GM12878 (cell line): ENCODE measurements at places on chromosomes 4 and X. TPM values are rescaled to one million over a fixed set of nuclear protein-coding genes. Genes with fewer than 3 reads are reported as not detected.

GRCh38 chr4:153806073-153806472 lies 17.2 kb upstream of the SFRP2 start:
- no peak overlapping the region for H3K4me3 ChIP-seq
- H3K36me3 ChIP-seq = no peaks in the 10 kb centered on the region
- no peaks in the 10 kb centered on the region for H3K4me1 ChIP-seq
- H3K27ac ChIP-seq = no peak overlapping the region

PHKA1 gene
- total RNA-seq = 0.08 and 0.15 TPM in 2 replicates

DNA sequence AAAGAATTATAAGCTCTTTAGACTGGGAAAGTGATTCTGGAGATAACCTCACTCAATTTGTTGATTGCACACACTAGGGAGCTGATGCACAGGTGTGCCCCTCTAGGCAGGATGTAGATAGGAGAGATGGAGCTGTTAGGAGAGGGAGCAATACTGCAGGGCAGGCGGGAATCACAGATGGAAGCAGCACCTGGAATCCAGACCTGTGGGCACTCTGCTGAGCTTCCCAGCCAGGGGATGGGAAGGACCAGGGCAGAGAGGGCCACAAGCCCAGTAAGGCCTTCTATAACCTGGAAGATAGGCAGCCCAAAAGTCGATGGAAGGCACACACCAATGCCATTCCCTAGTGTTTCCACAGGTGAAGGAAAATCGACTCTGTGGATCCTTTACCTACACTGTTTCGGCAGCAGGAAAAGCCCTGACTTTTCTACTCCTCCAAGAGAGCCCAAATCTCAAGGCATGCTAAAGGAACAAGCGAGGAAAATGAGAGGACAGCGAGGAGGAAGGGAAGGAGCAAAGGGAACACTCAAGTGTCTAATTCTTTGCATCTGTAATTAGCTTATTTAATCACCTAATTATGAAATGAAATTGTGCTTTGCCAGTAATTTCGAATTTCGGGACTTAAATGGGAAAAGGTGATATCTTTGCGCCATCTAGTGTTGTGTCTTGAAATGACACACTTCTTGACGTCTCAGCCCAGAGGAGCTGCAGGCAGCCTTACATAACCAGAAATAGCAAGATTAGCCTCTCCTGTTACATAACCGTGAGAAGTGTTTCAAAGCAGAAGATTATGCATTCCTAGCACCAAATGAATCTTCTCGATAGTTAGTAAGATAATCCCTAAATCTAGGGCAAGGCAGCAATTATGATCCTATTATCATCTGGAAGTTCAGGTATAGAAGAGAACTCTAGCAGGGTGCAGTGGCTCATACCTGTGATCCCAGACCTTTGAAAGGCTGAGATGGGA lies 31.0 kb upstream of the TLR3 start:
- no peak overlapping the region for H3K4me3 ChIP-seq
- no peaks in the 10 kb centered on the region for H3K4me1 ChIP-seq
- DNase-seq = peak; percentile 36

CXXC4 gene
- total RNA-seq = 11.1 and 12.0 TPM in 2 replicates

MRPL1 gene
- 20.2 and 22.0 TPM in 2 replicates for total RNA-seq

- DNase-seq = no peak
- no peak overlapping the region for H3K4me3 ChIP-seq
- no peaks in the 10 kb centered on the region for H3K36me3 ChIP-seq
- H3K27ac ChIP-seq = no peak overlapping the region
- H3K4me1 ChIP-seq = no peaks in the 10 kb centered on the region
Measured at GRCh38 chrX:52990848-52991247, 32.5 kb upstream of the FAM156A start.

DNA sequence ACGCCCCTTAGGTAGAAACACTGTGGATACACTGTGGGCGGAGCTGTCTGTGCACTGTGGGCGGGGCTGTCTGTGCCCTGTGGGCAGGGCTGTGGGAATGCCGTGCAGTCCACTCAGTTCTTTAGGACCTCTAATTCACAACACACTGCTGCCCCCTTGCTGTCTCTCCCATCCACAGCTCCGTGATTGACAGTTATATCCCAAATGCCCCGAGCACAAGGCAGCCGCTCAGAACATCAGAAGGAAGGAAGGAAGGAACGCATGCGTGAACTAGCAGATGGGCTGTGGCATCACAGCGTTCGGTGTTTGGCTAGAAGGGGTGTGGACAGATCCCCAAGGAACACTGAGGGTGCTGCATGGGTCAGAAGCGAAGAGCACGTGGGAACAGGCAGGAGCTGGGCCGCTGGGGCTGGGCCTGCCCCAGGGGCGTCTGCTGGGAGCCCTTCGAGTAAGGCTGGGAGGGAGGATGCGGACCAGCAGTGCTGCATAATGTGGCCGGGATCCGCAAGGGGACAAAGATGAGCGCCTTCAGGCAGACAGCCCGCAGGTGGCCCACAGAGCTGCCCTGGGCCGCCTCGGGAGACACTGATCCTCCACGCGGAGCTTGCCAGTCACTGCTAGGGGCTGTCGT lies 29.8 kb downstream of the ACOX3 start:
- peaks cover 16% of the 10 kb centered on the region for H3K36me3 ChIP-seq
- DNase-seq = no peak
- H3K4me1 ChIP-seq = no peaks in the 10 kb centered on the region
- no peak overlapping the region for H3K4me3 ChIP-seq

KIT gene
- not detected in 2 replicates for total RNA-seq

GRCh38 chr4:3269105-3269927 lies 20.4 kb downstream of the MSANTD1 start:
- H3K4me3 ChIP-seq = no peak overlapping the region
- DNase-seq = no peak
- no peaks in the 10 kb centered on the region for H3K36me3 ChIP-seq
- no peak overlapping the region for H3K27ac ChIP-seq
- H3K27me3 ChIP-seq = no peaks in the 10 kb centered on the region

- H3K4me3 ChIP-seq = no peak overlapping the region
- no peaks in the 10 kb centered on the region for H3K27me3 ChIP-seq
- H3K27ac ChIP-seq = no peak overlapping the region
- DNase-seq = no peak
- no peaks in the 10 kb centered on the region for H3K36me3 ChIP-seq
Measured at GRCh38 chr4:182973511-182973911, 56.3 kb upstream of the DCTD start.

GRCh38 chr4:64130907-64131306 lies 278.3 kb downstream of the TECRL start:
- H3K36me3 ChIP-seq = no peaks in the 10 kb centered on the region
- H3K27me3 ChIP-seq = no peaks in the 10 kb centered on the region
- no peaks in the 10 kb centered on the region for H3K4me1 ChIP-seq
- H3K27ac ChIP-seq = no peak overlapping the region
- no peak overlapping the region for H3K4me3 ChIP-seq

DNA sequence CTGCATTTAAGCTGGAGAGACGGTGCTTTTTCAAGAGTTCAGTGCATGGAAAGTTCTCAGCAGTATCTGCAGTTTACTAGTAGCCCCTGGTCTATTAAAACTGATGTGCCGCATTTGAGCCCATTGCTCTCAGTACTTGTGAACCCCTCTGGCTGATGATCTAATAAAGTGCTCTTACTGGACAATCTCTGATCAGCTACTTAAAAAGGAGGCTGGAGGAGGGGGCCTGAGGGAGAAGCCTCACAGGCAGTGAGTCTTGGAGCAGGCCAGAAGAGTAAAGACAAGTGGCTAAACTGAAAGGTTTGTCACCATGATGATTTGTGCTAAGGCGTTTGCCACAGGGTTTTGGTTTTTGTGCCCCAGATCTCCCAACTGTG lies 138.5 kb downstream of the ARX start:
- H3K4me1 ChIP-seq = no peaks in the 10 kb centered on the region
- no peak for DNase-seq
- H3K4me3 ChIP-seq = no peak overlapping the region
- no peaks in the 10 kb centered on the region for H3K27me3 ChIP-seq
- H3K36me3 ChIP-seq = no peaks in the 10 kb centered on the region; the same call in 1 of the 2 replicates

- H3K27me3 ChIP-seq = no peaks in the 10 kb centered on the region
- H3K4me3 ChIP-seq = no peak overlapping the region
- 0 out of 2 replicates have a peak overlapping the region, but pooled peaks have one; percentile 6 for H3K27ac ChIP-seq
- peaks cover 3% of the 10 kb centered on the region for H3K36me3 ChIP-seq
- peaks cover 9% of the 10 kb centered on the region for H3K4me1 ChIP-seq
Measured at GRCh38 chrX:45070116-45071007, 130.3 kb downstream of the DIPK2B start.

GRCh38 chr4:77711469-77711868 lies 105.8 kb downstream of the CXCL13 start:
- H3K4me3 ChIP-seq = no peak overlapping the region
- H3K27ac ChIP-seq = no peak overlapping the region
- no peaks in the 10 kb centered on the region for H3K36me3 ChIP-seq
- no peak for DNase-seq

EDA gene
- not detected in 2 replicates for total RNA-seq

NR3C2 gene
- 0.05 and 0.10 TPM in 2 replicates for total RNA-seq

TRPC5OS gene
- total RNA-seq = not detected in 2 replicates

DNA sequence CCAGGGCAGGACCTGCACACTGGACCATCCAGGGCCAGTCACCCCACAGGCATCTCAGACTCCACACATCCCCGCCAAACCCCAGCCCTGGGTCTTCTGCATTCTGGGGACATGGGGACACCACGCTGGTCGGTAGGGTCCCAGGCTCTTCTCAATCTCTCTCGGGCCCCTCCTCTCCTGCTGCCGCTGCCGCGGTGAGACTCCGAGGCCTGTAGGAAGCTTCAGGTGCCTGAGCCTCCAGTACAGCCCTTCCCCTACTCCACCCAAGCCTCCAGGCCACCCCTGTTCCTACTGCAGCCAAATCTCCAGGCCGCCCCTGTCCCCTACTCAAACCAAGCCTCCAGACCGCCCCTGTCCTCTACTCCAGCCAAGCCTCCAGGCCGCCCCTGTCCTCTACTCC lies 5.5 kb upstream of the ASMT start:
- H3K27ac ChIP-seq = no peak overlapping the region
- no peaks in the 10 kb centered on the region; the same call in 1 of the 2 replicates for H3K36me3 ChIP-seq
- no peaks in the 10 kb centered on the region; the same call in 1 of the 2 replicates for H3K27me3 ChIP-seq
- no peaks in the 10 kb centered on the region; the same call in 1 of the 2 replicates for H3K4me1 ChIP-seq
- no peak overlapping the region for H3K4me3 ChIP-seq

DNA sequence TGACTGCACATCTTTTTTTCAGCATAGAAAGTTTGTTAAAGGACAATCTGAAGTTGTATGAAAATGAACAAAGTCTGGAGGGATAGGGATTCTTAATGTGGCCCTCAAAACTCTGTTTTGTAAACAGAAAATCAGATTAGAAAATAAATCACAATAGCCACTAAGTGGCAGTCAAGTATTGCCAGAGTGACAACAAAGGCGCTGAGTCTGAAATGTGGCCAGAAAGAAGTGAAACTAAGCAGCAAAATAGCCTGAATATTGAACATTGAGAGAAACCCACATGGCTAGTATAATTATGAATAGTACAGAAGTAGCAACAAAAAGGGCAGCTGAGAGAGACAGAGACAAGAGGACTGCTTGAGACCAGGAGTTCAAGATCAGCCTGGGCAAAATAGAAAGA lies 81.1 kb upstream of the CT45A1 start:
- H3K27ac ChIP-seq = no peak overlapping the region
- H3K27me3 ChIP-seq = no peaks in the 10 kb centered on the region
- H3K4me1 ChIP-seq = no peaks in the 10 kb centered on the region; the same call in 1 of the 2 replicates

DNA sequence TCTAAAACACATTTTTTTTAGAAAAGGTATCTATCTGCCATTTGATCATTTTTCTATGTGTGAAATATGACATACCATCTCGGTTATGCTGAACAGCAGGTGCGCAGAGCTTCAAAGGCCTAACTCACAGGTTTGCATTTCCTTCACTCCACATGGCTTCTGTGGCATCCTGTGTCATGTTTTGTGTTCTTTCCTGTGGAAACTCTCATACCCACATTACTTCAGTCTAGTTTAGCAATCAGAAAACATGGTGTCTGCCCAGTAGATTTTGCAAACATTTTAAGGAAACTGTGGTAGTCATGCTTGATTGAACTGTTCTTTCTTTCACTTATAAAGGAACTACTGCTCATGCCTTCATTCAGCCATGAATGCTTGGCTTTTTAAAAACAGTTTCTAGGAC lies 11.3 kb upstream of the ARAP2 start:
- no peaks in the 10 kb centered on the region for H3K36me3 ChIP-seq
- peaks cover 11% of the 10 kb centered on the region for H3K4me1 ChIP-seq
- peak overlapping the region; percentile 85 for H3K27ac ChIP-seq
- DNase-seq = peak; percentile 92

FUNDC2 gene
- total RNA-seq = 105 and 106 TPM in 2 replicates

GRCh38 chr4:183770906-183771305 lies 111.8 kb downstream of the TRAPPC11 start:
- H3K27me3 ChIP-seq = no peaks in the 10 kb centered on the region
- no peak for DNase-seq
- no peak overlapping the region for H3K4me3 ChIP-seq
- no peak overlapping the region for H3K27ac ChIP-seq

DNA sequence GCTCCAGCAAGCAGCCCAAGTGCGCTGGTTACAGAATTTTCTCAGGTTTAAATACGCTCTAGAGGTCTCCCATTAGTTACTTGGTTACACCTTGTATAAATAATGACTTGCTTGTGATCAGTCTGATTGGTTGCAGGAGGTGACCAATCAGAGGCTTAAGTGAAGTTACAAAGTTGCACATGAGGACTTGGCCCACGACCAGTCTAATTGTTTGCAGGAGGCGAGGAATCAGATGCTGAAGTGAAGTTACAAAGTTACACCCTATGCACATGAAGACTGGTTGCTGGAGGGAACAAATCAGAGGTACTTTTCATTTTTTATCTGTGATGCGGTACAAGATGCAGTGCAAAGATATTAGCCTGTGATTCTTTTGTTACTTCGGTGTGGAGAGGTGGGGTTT lies 80.7 kb downstream of the UBE2NL start:
- no peak overlapping the region for H3K27ac ChIP-seq
- H3K36me3 ChIP-seq = no peaks in the 10 kb centered on the region
- no peaks in the 10 kb centered on the region for H3K4me1 ChIP-seq

- H3K27ac ChIP-seq = no peak overlapping the region
- no peaks in the 10 kb centered on the region for H3K4me1 ChIP-seq
- no peak overlapping the region for H3K4me3 ChIP-seq
- H3K36me3 ChIP-seq = no peaks in the 10 kb centered on the region
- no peaks in the 10 kb centered on the region for H3K27me3 ChIP-seq
Measured at GRCh38 chr4:111761531-111761930, 383.7 kb upstream of the FAM241A start.

GRCh38 chr4:7506119-7506518 lies 71.4 kb upstream of the PSAPL1 start:
- no peak overlapping the region for H3K27ac ChIP-seq
- H3K27me3 ChIP-seq = peaks cover 3% of the 10 kb centered on the region
- H3K4me1 ChIP-seq = no peaks in the 10 kb centered on the region
- no peak for DNase-seq
- no peak overlapping the region for H3K4me3 ChIP-seq
- H3K36me3 ChIP-seq = no peaks in the 10 kb centered on the region

DGAT2L6 gene
- total RNA-seq = 0.16 TPM in 1 of 2 replicates, not detected in the other

GRCh38 chrX:40646489-40647306 lies 663 bp downstream of the CXorf38 start:
- H3K27ac ChIP-seq = peak overlapping the region; percentile 70
- no peaks in the 10 kb centered on the region for H3K36me3 ChIP-seq
- H3K4me3 ChIP-seq = peak overlapping the region; percentile 91
- DNase-seq = no peak

GRCh38 chrX:105098812-105099211 lies 121.7 kb downstream of the TEX13A start:
- H3K27me3 ChIP-seq = no peaks in the 10 kb centered on the region
- no peaks in the 10 kb centered on the region for H3K36me3 ChIP-seq
- H3K27ac ChIP-seq = no peak overlapping the region
- no peak for DNase-seq
- H3K4me3 ChIP-seq = no peak overlapping the region
- no peaks in the 10 kb centered on the region for H3K4me1 ChIP-seq

TBC1D19 gene
- 1.6 and 2.1 TPM in 2 replicates for total RNA-seq

GRCh38 chr4:185265942-185266341 lies 56.5 kb downstream of the SNX25 start:
- DNase-seq = peak; percentile 35
- H3K27me3 ChIP-seq = no peaks in the 10 kb centered on the region
